Stimulated activated CD8-positive, alpha-beta memory T cell treated with anti-CD3 and anti-CD28 coated beads, Interleukin-15, amount 100 ng/mL, for 1 hour (primary cell): ENCODE measurements at places on chromosomes 6 and 20.
A peak's percentile ranks its signal among the peaks of the same experiment; 100 is the strongest.

DNA sequence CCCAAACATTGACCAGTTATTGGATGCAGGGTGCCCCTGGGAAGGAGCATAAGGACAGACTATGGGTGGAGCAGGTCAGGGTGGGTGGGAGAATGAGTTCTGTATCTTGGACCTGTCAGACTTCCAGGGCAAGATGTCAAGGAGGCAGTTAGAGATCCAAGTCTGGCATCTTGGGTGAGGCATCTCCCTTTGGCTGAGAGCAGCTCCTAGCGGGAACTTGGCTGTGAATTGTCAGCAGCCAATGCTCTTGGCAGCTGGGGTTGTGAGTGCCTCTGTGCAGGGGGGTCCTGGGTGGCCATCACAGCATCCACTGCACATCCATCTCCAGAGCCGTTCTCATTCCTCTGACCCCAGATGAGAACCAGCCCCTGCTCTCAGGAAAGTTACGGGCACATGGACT, 117.0 kb upstream of the MYL9 start:
- DNase-seq = no peak

- DNase-seq = peak; percentile 48
These were observed 14.5 kb downstream of the ADISSP start for GRCh38 chr20:3753098-3753497.

DNA sequence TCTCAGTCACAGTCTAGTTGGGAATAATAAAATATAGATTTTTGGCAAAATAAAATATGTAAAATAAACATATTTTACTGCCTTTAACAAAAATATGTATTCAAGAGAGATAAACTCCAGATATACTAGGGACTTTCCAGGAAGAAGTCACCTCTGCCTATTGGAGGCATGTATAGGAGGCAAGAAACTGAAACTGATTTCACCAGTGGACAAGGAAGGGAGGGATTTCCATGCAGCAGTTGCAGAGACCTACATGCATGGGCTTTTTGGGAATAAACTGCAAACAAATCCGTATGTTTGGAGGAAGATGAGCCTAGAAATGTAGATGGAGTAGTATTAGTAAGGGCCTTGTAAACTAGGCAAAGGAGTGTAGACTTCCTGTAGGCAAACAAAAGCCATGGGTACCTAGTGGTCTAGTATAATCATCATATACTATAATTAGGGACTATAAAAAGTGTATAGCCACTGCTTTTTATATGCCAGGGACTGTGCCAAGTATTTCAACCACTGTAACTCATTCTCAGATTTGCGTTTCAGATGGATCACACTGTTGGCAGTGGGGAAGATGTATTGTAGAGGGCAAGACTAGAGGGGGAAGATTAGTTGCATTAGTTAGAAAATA, 38.9 kb downstream of the CD109 start:
- DNase-seq = no peak

DNA sequence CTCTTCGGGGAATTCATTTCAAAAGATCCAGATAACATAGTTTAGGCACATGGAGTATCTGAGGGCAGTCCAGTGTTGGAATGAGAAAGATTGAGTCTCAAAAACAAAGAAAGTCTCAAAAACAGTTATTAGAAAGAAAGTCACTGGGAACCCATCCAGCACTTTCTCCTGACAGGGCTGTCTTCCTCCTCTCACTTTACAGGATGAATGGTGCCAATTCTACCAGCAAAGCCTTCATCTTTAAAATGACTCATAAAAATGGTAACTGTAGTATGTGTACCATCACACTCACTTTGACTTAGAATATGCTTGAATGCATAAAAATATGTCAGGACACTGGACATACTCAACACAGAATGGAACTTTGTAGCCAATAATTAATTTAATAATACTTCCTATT, 71.3 kb downstream of the SLC22A3 start:
- DNase-seq = no peak

DNA sequence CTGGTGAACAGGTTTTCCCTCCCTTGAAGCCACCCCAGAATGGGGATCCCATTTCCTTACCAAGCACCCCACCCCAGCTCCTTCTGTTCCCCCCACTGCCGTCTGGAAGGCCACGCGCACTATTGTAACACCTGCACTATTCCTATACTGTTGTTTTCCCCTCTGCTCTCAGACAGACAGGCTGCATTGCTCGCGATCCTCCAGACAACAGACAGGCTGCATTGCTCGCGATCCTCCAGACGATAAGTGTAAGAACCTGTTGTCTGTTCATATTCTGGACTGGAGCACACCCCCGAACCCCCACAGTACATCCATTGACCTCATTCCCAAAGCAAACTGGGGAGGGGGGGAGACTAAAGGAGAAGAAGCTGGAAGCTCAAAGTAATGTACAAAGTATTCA, 72.7 kb downstream of the LY86 start:
- DNase-seq = no peak
